Fibroblast of skin of left quadriceps (primary cell): ENCODE measurements at places on chromosomes 2 and 18.
A peak's percentile ranks its signal among the peaks of the same experiment; 100 is the strongest.

DNA sequence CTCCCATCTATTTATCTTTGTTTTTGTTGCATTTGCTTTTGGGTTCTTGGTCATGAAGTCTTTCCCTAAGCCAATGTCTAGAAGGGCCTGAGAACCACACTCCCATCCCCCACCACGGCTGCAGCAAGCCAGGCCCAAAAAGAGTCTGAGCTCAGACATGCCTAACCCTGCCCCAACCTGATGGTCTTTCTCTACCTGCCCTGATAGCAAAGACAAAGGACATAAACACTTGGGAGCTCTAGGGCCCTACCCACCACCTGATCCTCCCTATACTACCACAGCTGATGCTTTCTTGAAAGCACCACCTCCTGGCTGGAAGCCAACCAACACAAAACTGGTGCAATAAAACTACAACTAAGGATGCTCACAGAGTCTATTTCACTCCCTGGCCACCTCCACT, 233.4 kb downstream of the WDR7 start:
- DNase-seq, result no peak

DNA sequence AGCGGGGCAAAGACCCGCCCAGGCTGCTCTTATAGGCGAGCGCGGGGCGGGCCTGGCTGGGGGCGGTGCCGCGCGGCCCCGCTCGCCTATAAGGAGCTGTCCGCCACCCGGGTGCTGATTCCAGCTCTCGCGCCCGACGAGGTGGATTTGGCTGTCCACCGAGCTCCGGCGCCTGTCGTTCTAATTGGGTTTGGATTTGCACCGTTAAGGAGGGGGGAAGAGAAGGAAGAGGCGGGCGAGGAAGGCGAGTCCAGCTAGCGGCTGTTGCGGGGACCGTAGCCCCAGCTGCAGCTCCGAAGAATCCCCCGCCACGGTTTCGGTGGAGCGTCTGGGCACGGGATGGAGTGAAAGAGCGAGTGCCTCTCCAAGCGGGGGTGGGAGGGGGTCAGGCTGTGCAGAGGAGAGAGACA, at the start of gene CNTNAP5:
Gene CNTNAP5 (plus strand): TSS at position 117 of the 410 bp plus-strand sequence. CDS start 364 bp downstream, outside the sequence.
- DNase-seq, result no peak

- DNase-seq, result no peak
Measured at GRCh38 chr2:127175751-127176354, 44.2 kb downstream of the CYP27C1 start.

GRCh38 chr2:52343010-52343409, 1311.1 kb upstream of the NRXN1 start:
- DNase-seq, result no peak

DNA sequence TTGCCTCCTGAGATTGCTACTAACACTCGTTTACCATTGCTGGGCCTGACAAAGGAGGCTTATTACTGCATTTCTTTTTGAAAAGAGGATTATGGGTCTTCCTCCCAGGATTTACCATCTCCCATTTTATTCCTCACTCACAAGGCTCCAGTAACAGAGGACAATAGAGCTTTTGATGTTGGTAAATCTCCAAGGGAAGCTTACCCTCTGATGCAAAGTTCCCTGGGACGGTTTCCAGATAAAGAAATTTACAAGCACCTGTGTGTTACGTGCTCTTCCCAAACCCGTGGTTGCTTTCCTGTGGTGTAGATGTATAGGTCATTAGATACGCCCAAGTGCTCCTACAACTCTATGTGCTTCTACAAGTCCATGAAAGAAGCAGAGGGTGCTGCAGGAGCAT, 17.1 kb downstream of the VSNL1 start:
- no peak for DNase-seq

GRCh38 chr2:82234283-82234874, 1929.8 kb upstream of the LRRTM1 start:
- no peak for DNase-seq

GRCh38 chr18:55523001-55523400, 65.0 kb downstream of the TCF4 start:
- DNase-seq, result no peak

GRCh38 chr18:46751882-46752281, 5.0 kb downstream of the ST8SIA5 start:
- no peak for DNase-seq

- no peak for DNase-seq
Measured at GRCh38 chr2:71538241-71538640, 84.9 kb downstream of the DYSF start.

DNA sequence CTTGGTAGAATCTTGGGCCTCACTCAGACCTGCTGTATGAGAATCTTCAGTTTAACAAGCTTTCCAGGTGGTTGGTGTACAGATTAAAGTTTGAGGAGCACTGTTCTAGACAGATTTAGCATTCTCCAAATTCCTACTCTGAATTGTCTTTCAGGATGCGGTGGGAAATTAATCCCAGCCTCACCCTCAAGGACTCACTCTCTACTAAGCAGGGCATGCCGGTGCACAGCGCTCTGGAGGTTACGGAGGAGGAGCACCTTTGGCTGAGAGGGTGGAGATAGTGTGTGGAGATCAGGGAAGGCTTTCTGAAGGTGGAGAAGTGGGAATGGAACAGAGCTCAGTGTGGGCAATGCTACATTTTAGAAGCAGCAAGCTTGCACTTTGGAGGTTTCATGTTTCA, 359.2 kb downstream of the LRATD1 start:
- DNase-seq, result no peak

- DNase-seq, result no peak
Measured at GRCh38 chr2:84458551-84459017, 496 bp downstream of the SUCLG1 start.

GRCh38 chr2:29376541-29376940, 261.3 kb downstream of the CLIP4 start:
- no peak for DNase-seq

DNA sequence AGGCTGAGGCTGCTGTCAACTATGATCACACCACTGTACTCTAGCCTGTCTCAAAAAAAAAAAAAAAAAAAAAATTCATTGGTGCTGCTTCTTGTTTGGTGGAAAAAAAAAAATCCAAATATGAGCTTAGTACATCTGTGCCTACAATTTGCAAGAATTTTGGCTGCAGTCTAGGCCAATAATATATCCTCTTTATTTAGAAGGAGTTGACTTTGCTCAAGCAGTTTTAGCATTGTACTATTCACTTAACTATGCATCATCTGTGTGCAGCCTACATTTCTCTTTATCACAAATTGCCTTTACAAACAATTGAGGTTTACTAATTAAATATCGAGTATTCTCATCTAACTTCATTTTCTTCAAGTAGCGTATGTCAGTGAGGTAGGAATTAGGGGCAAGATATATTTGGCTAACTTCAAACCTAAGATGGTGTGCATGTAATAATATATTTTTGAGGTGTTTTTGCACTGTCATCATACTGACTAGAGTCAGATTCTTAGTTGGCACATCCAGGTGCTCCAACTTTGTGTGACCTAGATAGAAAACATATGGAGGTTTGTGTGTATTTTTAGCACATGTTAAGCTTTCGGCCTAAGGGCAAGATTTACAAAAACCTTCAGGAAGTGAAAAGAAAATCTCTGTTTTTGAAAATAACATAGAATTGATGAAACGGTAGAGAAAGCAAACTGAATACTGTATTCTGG, 51.8 kb downstream of the PMS1 start:
- no peak for DNase-seq

- DNase-seq, result no peak
Measured at GRCh38 chr18:26653943-26654615, 105.7 kb upstream of the KCTD1 start.

DNA sequence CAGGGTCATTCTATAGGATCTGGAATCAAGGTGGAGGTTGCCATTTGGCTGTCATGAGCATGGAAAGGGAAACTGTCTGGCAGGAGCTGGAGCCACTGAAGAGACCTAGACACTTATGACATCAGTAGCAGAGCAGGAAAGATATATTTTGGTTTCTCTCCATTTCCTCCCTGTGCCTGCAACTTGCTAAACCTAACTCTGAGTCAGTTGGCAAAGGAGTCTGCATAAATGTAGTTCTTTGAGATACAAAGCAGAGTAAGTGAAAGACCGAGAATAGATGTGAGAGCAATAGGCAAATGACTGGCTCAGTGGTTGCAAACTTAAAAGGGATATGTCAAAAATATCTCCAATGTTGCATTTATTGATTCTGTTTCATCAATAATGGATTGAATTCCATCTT, 757.7 kb downstream of the KCNJ3 start:
- DNase-seq, result no peak

- DNase-seq, result no peak
Measured at GRCh38 chr2:1649103-1650084, 94.9 kb downstream of the PXDN start.

- DNase-seq, result no peak
Measured at GRCh38 chr18:10515456-10515855, 10.4 kb upstream of the NAPG start.

GRCh38 chr18:21230436-21230835, 11.6 kb upstream of the GREB1L start:
- no peak for DNase-seq

DNA sequence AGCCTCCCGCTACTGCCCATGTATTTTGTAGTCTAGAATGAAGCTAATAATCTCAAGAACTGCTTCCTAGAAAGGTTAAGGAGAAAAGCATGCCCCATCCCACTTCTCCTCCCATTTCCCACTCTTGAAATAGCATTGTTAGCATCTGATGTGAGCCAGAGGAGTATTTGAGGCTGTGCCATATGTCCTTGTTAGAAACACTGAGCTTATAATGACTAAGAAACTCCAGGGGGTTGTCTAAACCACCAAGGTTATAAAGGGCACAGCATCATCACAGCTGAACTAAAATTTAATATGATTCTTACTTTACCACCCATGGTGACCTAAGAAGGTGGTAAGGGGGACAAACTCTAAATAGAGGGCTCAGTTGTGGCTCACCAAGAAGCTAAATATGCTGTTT, 16.6 kb downstream of the TSPYL6 start:
- peak; percentile 72 for DNase-seq

DNA sequence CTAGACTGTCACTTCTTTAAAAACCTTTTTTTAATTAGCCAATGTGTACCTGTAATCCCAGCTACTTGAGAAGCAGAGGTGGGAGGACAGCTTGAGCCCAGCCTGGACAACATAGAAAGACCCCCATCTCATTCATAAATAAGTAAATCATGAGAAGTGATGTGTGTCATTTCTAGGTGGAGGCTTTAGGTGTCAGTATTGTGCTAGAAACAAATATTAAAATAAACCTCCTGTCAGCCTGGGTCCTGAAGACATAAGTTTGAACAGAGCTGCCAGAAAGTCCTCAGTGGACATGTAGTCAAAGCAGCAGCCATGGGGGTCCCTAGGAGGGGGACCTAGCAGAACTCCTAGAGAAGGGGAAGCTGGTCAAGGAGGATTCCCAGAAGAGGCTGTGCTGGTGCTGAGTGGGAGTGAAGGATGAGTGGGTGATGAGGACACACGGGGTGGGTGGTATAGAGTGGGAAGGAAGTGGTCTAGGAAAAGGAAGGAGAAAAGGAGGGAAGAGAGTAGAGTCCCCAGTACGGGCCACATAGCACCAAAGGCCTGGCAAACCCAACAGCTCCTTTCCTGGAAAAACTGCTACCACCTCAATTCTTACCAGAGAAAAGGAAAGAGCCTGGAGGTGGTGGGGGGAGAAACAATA, 316.6 kb upstream of the NCKAP5 start:
- no peak for DNase-seq

GRCh38 chr2:127464470-127465257, 46.4 kb downstream of the PROC start:
- no peak for DNase-seq

DNA sequence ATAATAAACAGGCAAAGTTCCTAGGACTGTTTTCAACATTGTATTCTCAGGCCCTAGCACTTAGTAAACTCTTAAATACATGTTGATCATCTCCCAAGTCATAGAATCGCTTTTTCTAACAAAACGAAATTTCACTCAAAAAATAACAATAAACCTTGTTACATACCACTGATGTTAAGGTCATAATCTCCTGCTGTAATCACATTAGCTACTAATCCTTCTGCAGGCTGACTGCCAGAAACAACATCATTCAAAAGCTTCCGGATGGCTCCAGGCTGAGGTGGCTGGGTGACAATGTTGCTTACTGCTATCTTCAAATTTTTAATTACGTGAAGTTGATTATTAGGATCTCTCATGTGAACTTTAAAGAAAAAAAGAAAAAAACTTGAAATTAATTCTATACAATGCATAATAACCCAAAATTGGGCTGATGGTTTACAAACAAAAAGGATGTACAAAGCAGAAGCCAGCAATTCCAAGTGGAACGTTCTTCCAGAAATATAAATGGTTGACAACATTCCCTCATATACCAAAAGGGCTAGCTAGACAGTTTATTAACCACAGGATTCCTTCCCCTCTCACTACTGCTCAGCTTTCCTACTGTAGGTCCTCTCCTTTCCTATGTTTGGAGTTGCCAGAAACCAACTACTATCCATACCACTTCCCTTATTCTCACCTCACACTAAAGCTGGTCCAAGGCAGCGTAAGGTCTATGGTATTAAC, 11.6 kb downstream of the TRAPPC8 start:
- no peak for DNase-seq

GRCh38 chr2:99420751-99421299, 69.0 kb downstream of the REV1 start:
- no peak for DNase-seq

DNA sequence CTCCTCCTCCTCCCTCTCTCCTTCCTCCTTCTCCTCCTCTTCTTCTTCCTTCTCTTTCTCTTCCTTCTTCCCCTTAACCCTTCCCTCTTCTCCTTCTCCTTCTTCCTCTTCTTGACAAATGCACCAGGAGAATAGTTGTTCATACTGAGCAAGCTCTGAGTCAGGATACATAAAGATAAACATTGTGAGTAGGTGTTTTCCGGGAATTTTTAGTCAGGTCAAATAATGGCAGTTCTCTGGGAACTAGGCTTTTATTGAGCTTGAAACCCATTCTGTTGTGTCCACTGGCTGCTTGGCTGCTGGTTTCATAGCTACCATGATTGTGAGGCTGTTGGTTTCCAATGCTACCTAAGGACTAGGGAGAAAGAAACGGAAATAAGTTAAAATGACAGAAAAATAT, 1144.7 kb upstream of the DDX18 start:
- DNase-seq, result no peak

- DNase-seq, result no peak
Measured at GRCh38 chr2:101831351-101831865, 133.9 kb downstream of the MAP4K4 start.

GRCh38 chr2:193222454-193222853, 1027.7 kb upstream of the TMEFF2 start:
- no peak for DNase-seq

DNA sequence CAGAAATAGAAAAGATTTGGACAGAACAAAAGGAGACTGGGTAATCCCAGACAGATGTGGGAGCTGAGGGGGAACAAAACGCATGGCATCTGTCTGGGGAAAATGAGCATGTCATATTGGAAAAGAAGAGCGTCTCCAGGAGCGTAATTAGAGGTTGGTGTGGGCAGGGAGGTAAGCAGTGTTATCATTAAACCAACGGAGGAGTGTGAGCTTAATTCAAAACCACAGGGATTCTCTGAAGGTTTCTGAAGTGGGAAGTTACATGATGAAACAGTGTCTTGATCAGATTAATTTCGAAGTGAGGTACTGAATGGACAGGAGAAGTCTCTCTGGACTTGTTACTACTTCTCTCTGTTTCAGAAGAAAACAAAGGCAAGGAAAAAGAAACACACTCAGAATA, 53.3 kb downstream of the DTNB start:
- DNase-seq, result no peak
